ENCODE measurements at places on chromosomes 4 and X. TPM values are rescaled to one million over a fixed set of nuclear protein-coding genes. Genes with fewer than 3 reads are reported as not detected.

DNA sequence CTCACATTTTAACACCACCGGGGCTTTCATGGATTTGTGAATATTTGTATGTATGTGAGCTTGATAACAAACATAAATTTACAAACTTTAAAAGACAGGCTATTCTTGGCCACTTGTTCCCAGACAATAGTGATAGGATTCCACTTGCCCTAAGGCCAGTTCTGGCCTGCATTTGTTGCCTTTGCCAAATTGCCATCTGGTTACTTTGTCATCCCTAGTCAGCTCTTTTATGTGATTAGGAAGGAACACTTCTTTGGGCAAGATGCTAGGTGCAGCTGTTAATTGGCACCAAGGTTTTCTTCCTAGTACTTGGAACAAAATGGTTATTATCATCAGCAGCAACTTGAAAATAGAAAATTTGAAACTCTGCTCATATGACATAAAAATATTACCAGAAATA, 63.3 kb downstream of the CCSER1 start:
- DNase-seq = no peak

GRCh38 chr4:3710451-3711182, 55.6 kb upstream of the ADRA2C start:
- no peak for DNase-seq

GRCh38 chr4:19999775-20000414, 251.8 kb upstream of the SLIT2 start:
- no peak for DNase-seq

- DNase-seq = no peak
Measured at GRCh38 chr4:27701606-27702005, 841.0 kb downstream of the STIM2 start.

DNA sequence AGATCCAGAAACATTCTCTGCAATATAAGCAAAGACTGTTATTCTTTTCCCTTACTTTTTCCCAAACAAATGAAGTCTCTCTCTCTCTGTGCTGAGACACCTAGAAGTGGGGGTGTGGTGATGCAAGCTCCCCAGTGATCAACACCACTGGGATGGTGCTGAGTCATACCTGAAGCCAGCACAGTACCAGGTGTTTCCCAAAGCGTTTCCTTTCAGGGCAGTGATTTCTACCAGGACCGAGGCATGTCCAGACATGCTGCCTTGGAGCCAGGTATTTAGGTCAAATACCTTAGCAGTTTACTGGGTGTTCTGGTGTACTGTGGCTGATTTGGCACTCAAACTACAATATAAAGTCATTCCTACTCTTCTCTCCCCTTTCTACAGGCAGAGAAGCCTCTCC, 726.5 kb downstream of the FAM133A start:
- DNase-seq = no peak

DNA sequence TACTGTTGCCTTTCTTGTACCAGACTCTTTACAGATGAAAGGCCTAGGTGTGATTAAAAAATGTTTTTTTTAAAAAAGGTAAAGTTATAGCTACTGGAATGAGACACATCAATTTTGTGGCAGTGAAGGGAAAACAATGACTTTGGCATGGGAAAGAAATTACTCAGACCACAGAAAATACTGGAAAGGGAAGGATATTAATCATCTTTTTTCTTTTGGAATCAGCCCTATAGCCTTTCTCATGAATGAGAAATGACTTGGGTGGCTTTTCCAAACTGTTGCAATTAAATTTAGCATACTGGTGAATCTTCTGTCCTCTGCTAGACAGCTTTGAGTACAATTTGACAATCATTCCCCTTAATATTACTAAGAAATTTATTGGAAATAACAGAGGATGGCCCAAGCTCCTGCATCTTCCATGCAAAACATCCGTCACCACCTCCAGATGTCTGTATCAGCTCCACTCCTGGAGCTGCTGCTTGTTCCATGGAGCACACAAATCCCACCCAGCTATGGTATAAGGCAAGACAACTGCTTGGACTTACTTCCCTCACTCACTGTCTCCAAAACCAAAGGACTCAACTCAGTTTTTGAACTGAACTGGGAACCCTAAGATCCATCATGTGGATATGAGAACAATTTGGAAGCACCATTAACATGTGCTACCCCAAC, 97.6 kb upstream of the ARSJ start:
- DNase-seq = no peak

GRCh38 chr4:186258216-186258811, 7.7 kb upstream of the F11 start:
- DNase-seq = no peak

- DNase-seq = no peak
Measured at GRCh38 chr4:29540439-29541102, 1179.6 kb upstream of the PCDH7 start.

GRCh38 chrX:118802857-118803256, 20.8 kb upstream of the ZCCHC12 start:
- DNase-seq = no peak

- DNase-seq = peak; percentile 31
Measured at GRCh38 chr4:99723612-99724011, 66.0 kb upstream of the C4orf54 start.

DNA sequence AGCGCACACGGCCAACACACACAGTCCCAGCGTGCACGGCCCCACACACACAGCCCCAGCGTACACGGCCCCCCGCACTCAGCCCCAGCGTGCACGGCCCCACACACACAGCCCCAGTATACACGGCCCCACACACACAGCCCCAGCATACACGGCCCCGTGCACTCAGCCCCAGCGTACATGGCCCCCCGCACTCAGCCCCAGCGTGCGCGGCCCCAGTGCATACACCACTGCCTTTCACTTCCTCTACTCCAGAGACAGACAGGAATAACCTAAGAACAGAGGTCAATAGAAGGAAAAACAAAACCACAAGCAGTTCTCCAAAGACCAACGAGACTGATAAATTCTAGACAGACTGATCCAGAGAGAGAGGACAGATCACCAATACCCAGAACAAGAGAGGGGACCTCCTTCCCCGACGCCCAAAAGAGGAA, 17.1 kb downstream of the GAK start:
- DNase-seq = no peak

DNA sequence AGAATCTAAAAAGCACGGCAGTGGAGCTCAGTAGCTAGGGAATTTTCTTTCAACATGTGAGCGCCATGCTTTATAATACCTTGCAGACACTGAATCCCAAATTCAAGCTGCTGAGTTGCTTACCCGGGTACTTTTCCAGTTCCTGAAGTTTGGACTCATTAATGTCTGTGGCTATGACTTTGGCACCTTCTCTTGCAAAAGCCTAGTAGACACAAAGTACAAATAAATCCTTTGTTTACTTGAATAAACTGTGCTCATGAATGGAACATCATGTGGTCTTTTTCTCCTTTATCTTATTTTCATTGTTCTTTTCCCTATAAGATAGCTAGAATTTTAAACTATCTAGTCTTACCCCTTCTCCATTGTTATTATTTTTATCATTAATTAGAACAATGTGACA, 4.6 kb downstream of the BDH2 start:
- no peak for DNase-seq

- DNase-seq = no peak
Measured at GRCh38 chrX:14718403-14718802, 154.5 kb downstream of the FANCB start.

GRCh38 chrX:122582280-122582974, 601.7 kb upstream of the GRIA3 start:
- no peak for DNase-seq

- DNase-seq = no peak
Measured at GRCh38 chr4:159134429-159134828, 31.6 kb downstream of the RAPGEF2 start.

DNA sequence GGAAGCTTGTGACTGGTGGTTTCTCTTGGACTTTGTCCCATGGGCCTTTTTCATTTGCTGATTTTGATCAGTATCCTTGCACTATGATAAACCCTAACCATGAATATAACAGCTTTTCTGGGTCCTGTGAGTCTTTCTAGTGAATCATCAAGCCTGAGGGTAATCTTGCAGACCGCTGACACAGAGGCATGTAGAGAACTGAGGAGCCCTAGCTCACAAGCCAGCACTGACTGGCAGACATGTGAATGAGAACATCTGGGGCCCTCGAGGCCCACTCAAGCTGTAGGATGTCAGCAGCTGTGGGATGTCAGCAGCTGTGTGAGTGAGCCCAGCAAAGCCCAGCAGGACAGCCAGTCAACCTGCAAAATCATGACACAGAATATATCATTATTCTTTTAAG, 36.7 kb downstream of the HMGB3 start:
- no peak for DNase-seq

Gene PALLD
- 13.1 TPM for total RNA-seq

Gene GABRE
- 71.9 TPM for total RNA-seq

Gene GAGE12J
- not detected for total RNA-seq

Gene NR3C2
- total RNA-seq = 14.5 TPM

Gene SRPX2
- total RNA-seq = 45.4 TPM

Gene USP9X
- total RNA-seq = 87.5 TPM

Gene NFKB1
- 35.6 TPM for total RNA-seq

Measured in Calu3 (cell line).